NCI-H69 (cell line): ENCODE measurements at places on chromosomes 1 and 21.

DNA sequence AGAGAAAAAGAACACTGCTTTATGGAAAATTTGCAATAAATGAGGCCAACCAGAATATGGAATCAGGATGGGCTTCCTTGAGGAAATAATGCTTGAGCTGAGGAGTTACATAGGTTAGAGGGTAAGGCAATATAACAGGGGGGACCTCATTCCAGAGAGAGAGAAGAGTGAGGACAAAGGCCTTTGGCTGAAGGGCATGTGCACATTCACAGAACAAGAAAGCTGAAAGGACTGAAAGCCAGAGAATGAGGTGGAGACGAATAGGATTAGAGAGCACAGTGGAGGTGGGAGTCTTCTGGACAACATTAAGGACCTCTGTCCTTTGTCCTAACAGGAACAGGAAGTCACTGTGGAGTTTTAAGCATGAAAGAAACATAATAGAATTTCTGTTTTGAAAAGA, 60.7 kb upstream of the MROH9 start:
- no peak for DNase-seq

DNA sequence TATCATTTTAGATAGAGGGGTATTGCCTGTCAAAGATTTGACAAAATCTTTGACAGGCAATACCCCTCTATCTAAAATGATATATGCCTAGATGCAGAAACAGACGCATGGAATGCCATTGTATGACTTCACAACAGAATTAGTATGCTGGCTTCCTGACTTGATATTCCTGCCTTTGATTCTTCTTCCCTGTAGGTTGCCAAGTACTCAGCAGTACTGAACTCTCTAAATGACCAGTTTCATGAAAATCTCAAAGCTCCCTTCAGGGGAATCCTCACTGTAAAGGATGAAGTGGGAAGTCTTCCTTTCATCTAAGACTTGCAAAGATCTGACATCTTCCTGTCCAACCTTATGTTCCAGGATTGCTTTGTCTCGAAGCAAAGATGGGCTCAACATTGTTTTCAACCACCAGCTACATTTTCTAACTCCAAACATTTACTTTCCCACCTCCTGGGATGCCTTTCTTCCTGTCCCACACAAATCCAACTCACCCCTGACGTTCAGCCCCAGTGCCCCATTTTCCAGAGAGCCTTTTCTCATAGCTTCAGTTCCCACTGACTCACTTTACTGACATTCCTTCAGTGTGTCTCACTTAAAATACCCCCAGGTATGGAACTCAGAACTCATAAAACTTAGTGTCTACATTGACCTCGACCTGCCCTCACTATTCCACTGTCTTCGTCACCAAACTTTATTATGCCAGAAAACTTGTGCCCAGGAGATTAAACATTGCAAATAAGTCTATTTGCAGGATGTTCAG, 67.3 kb upstream of the KCNJ6 start:
- no peak for DNase-seq

- no peak for DNase-seq
Measured at GRCh38 chr1:192952646-192953045, 106.5 kb downstream of the UCHL5 start.

DNA sequence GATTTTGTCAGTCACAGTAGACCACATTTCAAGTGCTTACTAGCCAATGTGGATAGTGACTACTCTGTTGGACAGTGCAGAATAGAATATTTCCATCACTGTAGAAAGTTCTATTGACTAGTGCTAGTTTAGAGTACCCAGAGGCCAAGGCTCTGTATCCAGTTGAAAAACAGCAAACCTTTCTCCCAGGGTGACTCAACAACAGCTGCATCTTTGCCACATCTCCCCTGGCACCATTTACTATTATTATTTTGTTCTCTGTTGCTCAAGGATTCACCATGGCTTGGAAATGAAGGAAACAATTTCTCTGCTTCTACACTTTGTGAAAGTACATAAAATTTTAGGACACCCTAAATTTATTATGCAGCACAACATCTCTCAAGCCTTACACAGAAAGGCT, 85.3 kb upstream of the WDR26 start:
- DNase-seq: no peak

DNA sequence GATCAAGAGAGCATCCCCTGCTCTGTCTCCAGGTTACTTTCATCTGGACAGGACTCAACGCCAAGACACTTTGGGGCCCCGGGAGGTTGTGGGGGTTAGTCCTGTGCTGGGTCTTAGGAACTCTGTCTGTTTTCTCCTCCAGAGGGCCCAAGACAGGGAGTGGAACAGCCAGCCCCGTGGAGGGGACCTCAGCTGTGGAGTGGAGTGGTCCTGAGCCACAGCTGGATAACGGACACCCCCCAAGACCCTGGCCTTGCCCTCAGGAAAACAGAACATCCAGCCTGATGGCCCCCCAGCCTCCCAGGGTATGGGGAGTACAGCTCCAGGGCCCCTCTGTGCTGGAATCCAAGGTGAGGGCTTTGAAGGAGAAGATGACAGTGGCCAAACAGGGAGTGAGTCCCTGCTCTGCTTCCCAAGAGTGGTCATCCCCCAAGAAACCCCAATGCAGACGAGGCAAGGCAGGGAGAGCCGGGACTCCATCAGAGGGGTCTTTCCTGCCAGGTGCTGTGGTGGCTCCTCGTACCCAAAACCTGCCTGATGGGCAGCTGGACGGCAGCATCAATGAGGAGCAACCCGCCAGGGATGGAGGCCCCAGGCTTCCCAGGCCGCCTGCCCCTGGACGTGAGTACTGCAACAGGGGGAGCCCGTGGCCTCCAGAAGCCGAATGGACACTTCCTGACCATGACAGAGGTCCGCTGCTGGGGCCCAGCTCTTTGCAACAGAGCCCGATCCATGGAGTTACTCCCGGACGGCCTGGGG, 3.5 kb downstream of the KIAA1614 start:
- no peak for DNase-seq
